ENCODE measurements at places on chromosomes 4 and X.
A peak's percentile ranks its signal among the peaks of the same experiment; 100 is the strongest.

DNA sequence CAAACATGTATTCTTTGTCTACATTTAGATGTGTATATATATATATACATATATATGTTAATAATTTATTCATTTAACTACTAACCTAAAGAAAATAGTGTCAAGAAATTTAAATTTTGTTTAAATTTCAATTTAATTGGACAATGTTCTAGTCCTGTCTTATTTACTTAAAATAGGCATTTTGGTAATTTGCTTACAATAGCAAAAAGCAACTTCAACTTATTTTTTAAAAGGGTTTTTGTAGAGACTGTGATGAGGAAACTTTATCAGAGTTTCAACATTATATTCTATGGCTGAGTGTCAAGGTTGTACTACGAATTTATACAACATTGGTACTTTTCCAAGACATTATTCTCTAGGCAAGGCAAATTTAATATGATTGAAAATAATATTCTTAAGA is 212.0 kb upstream of the ARSJ start:
- DNase-seq = peak; percentile 65

GRCh38 chr4:125772680-125773079 is 457.9 kb downstream of the FAT4 start:
- DNase-seq = no peak

- peak; percentile 9 for DNase-seq
Observed at GRCh38 chr4:115090483-115091075, 22.8 kb downstream of the NDST4 start.

DNA sequence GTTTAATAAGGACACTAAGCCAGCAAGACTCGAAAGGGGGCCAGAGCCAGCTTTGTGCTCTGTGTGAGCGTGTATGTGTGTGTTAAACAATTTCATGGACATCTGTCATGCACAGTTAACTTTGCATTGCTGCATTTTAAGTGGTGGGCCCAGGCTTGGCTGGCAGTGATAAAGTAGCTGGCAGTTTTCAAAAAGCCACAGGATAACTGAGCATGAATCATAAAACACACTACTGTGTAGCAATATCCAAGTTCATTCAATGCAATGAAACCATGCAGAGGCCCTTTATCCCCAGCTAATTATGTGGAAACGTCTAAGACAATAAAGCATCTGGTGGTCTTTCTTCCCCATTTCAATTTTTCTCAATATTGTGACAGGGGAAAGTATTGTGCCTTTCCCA is 132.9 kb downstream of the NKX6-1 start:
- DNase-seq = no peak

DNA sequence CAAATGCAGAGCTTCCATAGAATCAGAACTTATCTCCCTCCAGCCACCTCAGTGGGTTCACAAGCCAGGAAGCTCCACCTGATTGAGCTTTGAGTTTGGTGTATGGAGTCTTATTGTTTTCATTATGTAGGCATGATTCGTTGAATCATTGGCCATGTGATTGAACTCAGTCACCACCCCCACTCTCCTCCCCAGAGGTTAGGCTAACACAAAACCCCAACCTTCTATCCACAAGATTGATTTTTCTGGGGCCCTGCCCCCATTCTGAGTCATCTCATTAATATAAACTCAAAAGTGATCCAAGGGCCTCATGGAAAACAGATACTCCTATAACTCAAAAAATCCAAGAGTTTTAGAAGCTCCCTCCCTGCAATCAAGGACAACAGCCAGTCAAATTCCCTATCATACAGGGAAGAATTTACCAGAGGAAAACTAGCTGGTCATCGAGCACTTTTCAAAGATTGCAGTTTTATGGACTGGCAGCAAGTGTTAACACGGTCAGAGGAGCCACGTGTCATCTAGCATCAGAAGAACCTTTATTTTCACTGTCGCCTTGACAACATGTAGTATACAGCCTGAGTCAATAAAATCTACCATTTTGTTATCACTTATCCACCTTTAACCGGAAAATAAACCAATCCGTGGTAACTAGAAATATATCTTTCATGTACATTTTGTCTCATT is 35.9 kb upstream of the GUCY1B1 start:
- no peak for DNase-seq

- DNase-seq = no peak
Observed at GRCh38 chr4:80409809-80410208, 74.3 kb downstream of the CFAP299 start.

DNA sequence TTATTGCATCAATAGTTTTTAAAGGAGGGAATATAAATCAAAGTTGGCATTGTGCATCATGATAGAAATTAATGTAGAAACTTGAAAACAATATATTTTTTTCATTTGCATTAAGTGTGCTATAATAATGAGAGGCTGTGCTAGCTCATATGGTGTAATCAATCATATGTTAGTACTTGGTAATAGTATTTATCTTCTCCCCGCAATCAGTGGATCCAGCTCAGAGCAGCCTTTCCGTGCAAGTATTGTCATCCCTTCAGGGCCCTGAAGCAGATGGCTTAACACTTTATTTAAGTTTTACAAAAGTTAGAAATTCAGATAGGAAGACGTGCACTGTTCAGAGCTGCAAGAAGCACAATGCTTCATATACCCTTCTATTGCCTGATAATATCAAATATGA is 616.3 kb upstream of the ATOH1 start:
- no peak for DNase-seq

- no peak for DNase-seq
Observed at GRCh38 chr4:122903766-122904288, 18.6 kb downstream of the NUDT6 start.

DNA sequence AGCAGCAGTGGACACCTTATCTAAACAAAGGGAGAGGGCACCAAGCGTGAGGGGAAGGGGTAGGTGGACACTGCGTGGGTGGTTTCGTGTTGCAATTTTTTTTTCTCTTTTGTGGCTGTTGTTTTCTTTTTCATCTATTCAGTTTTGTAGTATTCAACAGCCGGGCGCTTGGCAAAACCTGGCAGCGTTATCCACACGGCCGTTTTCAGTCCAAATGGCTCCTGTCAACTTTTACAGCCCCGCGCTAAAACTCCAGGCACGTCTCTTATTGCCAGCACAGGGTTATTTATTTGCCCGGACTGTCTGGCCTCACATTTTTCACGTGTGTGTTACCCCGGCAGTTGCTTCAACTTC is 192.2 kb downstream of the BCOR start:
- DNase-seq = peak; percentile 77

DNA sequence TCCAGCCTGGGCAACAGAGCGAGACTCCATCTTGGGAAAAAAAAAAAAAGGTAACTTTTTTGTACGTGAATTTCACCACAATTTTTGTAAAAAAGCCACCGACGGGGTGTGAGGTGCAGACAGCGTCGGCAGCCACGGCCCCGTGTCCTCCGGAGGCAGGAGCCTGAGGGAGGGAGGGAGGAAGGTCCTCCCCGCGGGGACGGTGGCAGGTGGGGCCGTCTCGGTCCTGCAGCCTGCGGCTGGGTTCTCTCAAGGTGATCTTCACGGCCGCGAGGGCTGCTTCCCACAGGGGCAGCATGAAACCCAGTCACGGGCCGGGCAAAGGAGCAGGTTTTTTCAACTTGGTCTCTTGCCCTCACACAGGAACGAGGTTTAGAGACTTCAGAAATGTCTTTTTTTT is 14.0 kb downstream of the PLCXD1 start:
- no peak for DNase-seq

- DNase-seq = no peak
Observed at GRCh38 chrX:105646592-105647372, 175.6 kb upstream of the NRK start.

- DNase-seq = no peak
Observed at GRCh38 chrX:43002526-43003203, 224.7 kb upstream of the PPP1R2C start.

Data from lung (tissue), 17 donors.